AG09309 (cell line): ENCODE measurements at places on chromosomes 2 and 18.

- DNase-seq, result no peak
Observed at GRCh38 chr2:11521775-11522174, 12.1 kb upstream of the GREB1 start.

DNA sequence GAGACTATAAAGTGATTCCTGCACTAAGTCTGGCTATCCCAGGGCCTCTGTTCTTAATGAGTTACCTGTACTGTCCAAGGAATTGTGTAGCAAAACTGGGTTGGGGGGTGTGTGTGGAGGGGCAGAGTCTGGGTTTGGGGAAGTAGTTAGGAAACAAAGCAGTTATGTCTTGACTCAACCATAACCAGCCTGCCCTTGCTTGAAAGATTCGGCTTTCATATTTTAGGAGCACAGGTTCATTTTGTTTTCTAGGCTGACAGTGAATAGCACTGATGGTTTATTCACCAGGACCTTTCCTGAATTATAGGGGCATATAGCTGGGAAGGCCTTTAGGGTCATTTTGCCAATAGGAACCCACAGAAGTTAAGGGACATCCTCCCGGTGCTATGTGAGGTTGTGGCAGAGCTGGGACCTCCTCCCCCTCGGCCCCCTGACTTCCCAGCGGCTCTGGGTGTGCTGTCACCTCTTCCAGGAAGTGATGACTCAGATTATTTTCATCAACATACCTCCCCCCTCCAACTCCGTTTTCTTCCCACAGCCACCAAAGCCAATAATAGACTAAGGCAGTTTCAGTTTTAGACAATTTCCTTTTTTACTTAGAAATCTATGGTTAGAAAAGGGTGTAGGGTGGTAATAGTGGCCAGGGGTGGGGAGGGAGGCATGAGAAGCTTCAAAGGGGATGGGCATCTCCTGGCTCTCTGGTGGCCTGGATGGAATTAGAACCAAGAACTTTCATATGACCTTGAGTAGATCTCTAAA lies 44.8 kb downstream of the SETBP1 start:
- DNase-seq, result no peak

- DNase-seq, result no peak
Observed at GRCh38 chr18:39607034-39607433, 2041.4 kb upstream of the CELF4 start.

- no peak for DNase-seq
Observed at GRCh38 chr2:220011859-220012258, 384.4 kb downstream of the SLC4A3 start.

- no peak for DNase-seq
Observed at GRCh38 chr2:171762879-171763573, 75.8 kb downstream of the DYNC1I2 start.

- DNase-seq, result no peak
Observed at GRCh38 chr2:149544692-149545091, 42.9 kb downstream of the MMADHC start.

- DNase-seq, result no peak
Observed at GRCh38 chr18:32299484-32299883, 109.6 kb downstream of the MEP1B start.

DNA sequence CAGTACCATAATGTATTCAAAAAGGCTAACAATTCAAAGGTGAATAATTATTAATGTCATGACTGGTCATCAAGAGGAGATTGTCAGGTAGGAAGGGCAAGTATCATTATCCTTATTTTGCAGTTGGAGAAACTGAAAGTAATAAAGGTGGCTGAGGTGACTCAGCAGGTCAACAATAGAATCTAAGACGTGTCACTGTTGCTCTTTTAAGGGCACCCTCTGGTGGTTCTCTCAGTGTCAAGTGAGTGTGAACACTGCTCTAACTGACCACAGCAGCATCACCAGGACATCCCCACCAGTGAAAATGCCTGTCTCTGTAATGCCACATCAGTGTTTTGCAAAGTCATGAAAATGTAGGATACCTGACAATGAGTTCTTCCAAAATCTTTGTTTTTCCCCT lies 69.7 kb downstream of the DCC start:
- no peak for DNase-seq

- DNase-seq, result no peak
Observed at GRCh38 chr2:105618351-105618659, 126.4 kb upstream of the NCK2 start.

DNA sequence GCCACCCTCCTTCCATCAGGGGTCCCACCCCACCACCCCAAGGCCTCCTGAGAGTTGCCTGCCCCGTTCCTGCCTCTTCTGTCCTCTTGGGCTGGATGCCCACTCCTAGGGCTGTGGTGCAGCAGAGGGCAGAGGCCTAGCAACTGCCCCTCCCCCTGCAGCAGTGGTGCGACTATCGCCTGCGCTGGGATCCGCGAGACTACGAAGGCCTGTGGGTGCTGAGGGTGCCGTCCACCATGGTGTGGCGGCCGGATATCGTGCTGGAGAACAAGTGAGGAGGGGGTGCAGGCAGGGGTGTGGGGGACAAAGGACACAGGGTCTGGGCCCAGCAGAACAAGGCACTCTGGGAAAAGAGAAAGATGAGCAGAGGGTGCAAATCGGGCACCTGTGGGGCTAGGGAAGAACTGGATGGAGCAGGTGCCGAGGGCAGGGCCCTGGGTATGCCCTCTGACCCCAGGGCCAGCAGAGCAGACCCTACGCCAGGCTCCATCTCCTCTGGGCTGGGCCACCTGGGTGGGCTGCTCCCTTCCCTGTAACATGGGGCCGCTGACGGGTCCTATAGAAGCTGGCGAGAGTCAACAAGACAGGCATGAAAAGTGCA lies 1.0 kb downstream of the CHRNG start:
- no peak for DNase-seq

DNA sequence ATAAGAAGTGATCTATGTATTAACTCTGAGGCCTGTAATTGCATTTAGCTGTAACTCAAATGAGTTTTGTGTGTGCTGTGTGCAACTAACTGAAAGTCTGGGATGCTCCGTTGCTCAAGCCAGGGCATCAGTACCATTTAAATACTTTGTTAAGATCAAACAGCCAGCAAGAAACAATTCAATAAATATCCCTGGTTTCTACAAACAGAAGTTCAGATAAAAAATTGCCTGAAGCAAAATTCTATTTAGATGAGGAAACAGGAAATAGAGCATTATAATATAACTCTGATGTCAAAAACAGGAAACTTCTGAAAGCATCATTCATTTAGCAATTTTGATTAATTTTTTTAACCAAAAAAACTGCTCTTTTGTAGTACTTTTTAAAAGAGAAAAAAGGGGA lies 18.9 kb upstream of the SLC38A11 start:
- DNase-seq, result no peak

DNA sequence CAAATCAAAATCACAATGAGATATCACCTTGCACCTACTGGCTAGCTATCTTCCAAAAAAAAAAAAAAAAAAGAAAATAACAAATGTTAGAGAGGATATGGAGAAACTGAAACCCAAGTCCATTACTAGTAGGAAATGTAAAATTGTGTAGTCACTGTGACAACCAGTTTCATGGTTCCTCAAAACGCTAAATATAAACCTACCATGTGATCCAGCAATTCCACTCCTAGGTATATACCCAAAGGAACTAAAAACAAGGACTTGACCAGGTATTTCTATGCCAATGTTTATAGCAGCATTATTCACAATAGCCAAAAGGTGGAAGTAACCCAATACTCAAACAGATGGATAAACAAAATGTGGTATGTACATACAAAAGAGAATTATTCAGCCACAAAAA lies 11.7 kb upstream of the SCRN3 start:
- DNase-seq, result no peak

GRCh38 chr18:9952633-9953416 lies 39.0 kb downstream of the VAPA start:
- no peak for DNase-seq

- no peak for DNase-seq
Observed at GRCh38 chr2:20439193-20439475, 7.7 kb upstream of the RHOB start.

DNA sequence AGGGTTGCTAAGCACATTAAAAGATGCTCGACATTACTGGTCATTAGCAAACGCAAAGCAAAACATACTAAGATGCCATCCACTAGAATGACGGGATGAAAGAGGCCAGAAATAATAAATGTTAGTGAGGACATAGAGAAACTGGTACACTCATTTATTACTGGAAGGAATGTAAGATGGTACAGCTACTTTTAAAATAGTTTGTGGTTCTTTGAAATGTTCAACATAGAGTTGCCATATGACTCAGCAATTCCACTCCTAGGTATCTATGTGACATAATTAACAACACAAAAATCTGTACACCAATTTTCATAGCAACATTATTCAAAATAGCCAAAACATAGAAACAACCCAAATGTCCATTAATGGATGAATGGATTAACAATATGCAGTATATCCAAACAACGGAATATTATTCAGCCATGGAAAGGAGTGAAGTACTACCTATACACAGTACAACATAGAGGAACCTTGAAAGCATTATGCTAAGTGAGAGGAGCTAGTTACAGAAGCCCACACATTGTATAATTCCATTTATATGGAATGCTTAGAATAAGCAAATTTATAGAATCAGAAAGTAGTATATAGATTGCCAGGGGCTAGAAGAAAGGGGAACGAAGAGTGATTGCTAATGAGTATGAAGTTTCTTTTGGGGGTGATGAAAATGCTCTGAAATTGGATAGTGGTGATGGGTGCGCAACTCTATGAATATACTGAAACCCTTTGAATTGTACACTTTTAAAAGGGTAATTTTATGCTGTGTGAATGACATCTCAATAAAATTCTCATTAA lies 61.9 kb upstream of the IL1R1 start:
- DNase-seq, result no peak

DNA sequence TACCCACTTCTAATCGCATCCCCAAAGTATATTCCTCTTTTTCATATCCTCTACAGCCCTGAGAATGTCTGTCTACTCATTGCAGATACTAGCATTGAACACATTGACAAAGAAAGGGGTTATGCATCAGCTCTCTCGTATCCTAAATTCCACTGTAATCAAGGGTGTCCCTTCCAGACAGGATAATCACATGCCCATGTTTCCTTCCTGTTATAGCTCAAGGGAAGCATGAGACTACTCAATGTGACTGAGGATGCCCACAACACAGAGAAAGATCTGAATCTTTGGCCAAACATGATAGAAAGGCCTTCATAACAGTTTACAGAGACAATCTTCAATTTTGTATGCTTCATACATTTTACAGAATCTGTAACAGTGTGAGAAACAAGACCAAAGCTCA lies 69.2 kb downstream of the HIBCH start:
- no peak for DNase-seq

DNA sequence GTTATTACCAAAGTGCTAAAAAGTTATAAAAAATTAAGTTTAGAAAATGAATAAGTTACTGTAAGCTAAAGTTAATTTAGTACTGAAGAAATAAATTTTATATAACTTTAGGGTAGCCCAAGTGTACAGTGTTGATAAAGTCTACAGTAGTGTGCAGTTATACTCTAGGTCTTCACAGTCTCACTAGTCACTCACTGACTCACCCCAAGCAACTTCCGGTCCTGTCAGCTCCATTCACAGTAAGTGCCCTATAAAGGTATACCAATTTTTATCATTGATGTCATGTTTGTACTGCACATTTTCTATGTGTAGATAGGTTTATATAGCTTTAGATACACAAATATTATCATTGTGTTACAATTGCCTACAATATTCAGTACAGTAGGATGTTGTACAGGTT lies 518.3 kb upstream of the PIK3C3 start:
- no peak for DNase-seq

GRCh38 chr2:234496055-234496834 lies 636 bp downstream of the ARL4C start:
- DNase-seq, result no peak

GRCh38 chr2:24825883-24826772 lies 32.9 kb downstream of the CENPO start:
- no peak for DNase-seq

DNA sequence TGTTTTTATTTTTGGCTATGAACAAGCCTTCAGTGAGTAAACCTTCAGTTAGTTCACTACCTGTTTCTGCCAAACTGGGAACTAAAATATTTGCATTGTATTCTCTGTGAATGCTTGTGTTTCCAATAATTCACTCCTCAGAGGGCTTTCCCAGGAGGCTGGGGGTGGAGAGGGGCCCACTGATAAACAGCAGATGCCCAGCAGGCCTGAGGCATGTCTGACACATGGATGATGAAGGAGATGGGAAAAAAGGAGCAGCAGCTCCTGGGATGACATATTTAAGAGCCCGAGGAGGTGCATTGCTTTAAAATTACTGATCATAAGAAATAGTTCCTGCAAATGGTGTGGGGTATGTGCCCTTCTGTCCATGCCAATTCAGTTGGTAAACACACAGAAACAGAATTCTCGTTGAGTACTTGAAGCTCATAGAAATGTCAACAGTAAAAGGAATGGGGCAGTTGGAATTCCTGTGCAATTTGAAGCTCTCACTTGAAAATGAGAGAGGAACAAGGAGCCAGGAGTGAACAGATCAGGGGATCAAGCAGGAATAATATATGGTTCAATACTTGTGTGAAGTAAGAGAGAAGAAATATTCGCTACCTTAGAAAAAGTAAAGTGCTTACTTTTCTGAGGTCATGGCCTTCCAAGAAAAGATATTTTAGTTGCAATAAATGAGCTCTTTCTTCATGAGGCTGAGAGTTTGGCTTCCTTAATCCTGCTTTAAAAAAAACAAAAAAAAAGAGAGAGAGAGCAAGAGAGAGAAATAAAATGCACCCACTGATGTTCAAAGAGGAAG lies 22.0 kb upstream of the HNMT start:
- no peak for DNase-seq

DNA sequence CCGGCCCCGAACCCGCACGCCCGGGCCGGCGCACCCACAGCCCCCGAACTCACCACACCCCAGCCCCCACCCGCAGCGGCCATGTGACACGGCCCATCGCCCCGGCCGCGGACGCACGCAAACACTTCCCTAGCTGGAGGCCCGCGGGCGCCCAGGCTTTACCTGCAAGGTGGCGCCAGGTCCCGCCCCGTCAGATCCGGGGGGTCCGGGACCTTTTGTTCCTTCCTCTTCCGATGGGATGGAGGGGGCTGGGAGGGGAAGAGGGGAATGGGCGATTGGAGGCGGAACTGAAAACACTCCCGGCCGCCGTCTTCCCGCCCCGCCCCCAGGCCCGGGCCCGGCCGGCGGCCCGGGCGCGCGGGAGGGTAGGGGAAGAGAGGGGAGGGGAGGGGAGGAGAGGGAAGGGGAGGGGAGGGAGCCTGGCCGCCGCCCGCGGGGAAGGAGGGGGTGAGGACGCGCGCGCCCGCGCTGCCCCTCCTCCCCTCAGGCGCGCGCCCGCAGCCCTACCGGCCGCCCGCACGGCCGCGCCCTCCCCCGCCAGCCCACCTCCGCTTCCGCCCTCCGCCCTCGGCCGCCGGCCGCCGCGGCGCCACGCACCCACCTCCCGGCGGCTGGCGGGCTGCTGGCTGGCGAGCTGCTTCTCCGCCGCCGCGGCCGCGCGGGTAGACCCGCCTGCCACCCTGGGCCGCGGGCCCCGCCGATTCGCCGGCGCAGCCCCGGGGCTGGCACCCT lies at the start of gene SMAD2:
SMAD2 (minus strand) TSS at position 461 of the 732 bp plus-strand sequence. CDS start 33,903 bp downstream, outside the sequence.
- DNase-seq, result no peak

- DNase-seq, result no peak
Observed at GRCh38 chr2:197208024-197208423, 102.6 kb downstream of the ANKRD44 start.

DNA sequence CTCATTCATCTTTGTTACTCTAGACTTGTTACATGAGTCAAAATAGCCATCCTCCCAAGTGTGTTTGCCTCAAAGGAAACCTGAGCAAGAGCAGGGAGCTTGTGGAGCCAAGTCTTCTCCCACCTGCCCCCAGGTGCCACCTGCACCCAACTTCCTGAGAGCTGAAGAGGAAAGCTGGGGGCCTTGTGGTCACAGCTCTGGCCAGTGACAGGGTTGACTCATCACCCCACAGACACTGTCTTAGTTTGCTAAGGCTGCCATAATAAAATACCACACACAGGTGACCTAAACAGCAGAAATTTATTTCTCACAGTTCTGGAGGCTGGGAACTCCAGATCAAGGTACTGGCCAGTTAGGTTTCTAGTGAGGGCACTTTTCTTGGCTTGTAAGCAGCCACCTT lies 99.6 kb downstream of the TPGS2 start:
- no peak for DNase-seq
